ENCODE measurements at places on chromosomes 6 and 20.

- no peak for DNase-seq
Measured at GRCh38 chr6:166575205-166575604, 11.3 kb downstream of the RAMACL start.

DNA sequence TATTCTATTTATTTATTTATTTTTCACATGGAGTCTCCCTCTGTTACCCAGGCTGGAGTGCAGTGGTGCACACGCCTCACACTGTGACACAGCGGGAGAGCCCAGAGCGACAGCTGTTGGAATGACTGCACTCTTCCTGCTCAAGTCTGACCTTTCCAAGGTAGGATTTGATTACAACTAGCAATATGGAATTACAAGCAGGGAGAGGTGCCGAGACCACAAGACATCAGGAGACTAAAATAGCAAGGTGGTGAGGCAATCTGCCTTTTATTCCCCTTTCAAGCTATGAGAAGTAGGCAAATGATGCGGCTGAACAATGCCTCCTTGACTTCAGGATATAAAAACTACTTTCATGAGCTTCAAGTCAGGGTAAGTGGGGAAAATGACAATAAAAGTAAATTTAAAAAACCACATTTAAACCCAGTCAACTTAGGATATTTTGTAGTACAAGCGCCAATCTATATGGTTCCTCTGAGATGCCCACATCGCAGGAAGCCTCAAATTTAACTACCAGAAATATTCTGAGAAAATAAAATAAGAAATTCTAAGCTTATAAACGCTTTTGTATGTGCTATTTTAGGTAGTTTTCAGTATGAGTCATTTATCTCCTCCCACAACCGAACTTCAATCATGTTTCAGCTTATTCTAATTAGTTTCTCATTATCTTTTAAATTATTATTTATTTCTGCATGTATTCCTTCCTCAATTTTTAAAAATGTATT lies 146.9 kb upstream of the SGK1 start:
- DNase-seq, result no peak

DNA sequence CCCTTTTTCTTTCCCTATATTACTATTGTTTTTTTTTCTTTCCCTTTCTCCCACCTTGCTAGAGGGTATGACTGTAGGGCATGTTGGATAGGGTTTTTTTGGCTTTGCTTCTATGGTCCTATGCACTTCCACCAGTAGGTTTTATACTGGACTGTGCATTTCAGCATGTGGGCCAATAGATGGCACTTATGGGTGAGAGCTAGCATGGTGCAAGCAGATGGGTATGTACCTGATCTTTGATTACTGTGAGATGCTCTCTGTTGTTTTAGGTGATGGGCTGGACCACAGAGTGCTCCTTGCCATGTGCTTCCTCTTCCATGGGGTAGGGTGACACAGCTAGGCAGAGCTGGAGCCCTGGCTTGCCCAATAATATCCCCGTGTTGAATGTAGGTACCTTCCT lies 128.5 kb upstream of the CHD6 start:
- DNase-seq, result no peak

GRCh38 chr20:37406010-37406998 lies 60.4 kb downstream of the SRC start:
- no peak for DNase-seq

GRCh38 chr20:51091406-51092195 lies 68.7 kb upstream of the KCNG1 start:
- no peak for DNase-seq

DNA sequence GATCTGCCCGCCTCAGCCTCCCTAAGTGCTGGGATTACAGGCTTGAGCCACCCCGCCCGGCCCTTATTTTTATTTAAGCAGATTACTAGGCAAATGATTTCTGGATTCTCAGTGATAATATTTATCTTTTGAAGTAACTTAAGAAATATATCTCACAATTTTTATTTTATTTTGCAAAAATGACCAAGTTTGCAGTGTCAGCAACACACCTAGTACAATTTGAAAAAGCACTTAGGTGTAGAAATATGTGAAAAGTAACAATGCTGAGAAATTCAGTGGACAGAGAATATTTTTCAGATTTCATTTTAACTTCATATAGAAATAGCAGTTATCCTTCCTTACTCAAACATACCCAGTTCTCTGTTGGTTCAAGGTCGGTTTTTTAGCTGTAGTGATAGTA lies 78.9 kb upstream of the XRN2 start:
- DNase-seq, result no peak

GRCh38 chr20:38825901-38826625 lies 20.6 kb downstream of the PPP1R16B start:
- DNase-seq, result no peak

GRCh38 chr20:35737865-35738333 lies 4.2 kb downstream of the RBM39 start:
- no peak for DNase-seq

DNA sequence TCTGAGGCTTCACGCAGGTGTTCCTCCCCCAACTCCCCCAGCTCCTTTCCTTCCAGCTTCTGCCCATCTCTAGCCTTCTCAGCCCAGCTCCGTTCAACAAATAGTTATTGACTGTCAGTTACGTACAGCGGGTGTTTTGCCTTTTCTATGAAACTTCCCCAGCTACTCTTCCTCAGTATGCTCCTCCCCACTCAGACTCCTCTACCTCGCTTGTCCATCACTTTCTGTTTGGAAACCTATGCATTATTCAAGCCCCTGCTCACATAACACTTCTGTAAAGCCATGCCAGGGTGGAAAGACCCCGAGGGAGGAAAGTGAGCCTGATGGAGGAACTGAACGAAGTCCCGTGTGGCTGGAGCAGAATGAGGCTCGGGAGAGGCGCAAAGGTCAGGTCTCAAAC lies 44.2 kb upstream of the NR2E1 start:
- DNase-seq, result no peak

DNA sequence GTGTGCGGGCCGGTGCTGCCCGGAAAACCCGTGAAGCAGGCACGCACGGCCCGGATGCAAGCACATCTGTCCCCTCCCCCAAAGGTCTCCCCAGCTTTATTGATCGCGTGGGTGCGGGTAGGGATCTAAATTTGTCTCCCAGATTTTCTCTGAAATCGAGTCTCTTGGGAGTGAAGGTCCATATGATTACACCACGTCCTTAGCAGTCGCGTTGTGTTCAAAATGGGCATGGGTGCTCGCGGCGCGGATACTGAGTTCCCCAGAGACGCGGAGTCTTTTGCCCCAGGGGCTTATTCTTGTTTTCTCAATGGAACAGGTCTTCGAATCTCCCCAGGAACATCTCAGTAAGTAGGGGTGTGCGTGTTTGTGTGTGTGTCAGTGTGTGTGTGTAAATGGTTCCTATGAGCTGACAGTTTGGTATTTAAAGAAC lies 2.8 kb upstream of the ZNF292 start:
- DNase-seq, result no peak

GRCh38 chr6:108766886-108767285 lies 81.3 kb upstream of the ARMC2 start:
- no peak for DNase-seq

- no peak for DNase-seq
Measured at GRCh38 chr6:290111-290922, 2.0 kb upstream of the DUSP22 start.

DNA sequence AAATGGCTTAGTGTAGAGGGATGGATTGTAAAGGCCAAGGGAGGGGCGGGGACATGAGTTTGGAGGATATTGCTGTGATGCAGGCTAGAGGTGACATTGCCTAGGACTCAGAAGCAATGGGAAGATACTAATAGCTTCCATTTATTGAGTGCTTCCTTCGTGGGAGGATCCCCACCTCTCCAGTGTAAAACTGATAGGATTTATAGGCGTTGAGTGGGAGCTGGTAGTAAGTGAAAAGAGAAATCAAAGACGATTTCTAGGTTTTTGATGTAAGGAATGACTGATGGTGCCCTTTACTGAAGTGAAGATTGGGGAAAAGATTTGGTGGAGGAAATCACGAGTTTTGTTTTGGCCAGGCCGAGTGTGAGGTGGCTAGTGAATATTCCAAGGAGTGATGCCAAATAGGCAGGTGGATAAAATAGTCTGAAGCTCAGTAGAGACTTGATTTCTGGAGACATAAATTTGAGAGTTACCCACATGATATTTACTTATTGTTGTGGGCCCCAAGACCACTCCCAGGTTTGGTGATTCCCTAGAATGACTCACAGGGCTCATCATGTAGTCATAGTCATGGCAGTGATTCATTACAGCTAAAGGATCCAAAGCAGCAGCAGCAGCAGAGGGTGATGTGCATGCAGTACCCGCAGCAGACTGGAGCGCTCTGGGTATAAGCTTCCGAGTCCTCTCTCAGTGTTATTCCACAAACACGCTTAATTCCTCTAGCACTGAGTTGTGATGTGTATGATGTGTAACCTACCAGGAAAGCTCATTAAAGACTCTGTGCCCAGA lies 10.2 kb downstream of the RPRD1B start:
- no peak for DNase-seq

DNA sequence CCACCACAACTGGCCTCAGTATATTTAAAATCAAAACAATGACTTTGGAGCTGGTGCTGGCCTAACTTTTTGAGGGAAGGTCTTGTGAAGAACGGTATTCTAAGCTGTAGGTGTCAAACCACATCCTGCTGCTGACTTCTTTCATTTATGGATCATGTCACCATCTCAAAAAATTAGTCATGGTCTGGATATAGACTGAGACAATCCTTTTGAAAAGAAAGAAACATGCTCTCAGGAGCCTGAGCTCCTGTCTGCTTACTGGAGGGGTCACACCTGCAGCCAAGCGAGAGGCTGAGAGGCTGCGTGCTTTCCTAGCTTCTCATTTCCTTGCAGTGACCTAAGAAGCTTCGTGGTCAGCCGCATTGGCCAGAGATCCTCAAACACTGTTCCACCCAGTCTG lies 55.2 kb downstream of the TIAM2 start:
- peak; percentile 9 for DNase-seq

- peak; percentile 34 for DNase-seq
Measured at GRCh38 chr6:90393232-90393884, 96.7 kb upstream of the BACH2 start.

GRCh38 chr6:26232306-26232939 lies 132.6 kb upstream of the BTN3A2 start:
- DNase-seq, result no peak
